ENCODE measurements at places on chromosomes 16 and 17.
A peak's percentile ranks its signal among the peaks of the same experiment; 100 is the strongest.

- peak; percentile 6 for DNase-seq
These were observed 18.6 kb upstream of the PITPNM3 start for GRCh38 chr17:6574687-6575595.

GRCh38 chr16:12356632-12357340, 380.3 kb downstream of the SNX29 start:
- no peak for DNase-seq

GRCh38 chr16:30882429-30883310, 11.2 kb downstream of the BCL7C start:
- no peak for DNase-seq

DNA sequence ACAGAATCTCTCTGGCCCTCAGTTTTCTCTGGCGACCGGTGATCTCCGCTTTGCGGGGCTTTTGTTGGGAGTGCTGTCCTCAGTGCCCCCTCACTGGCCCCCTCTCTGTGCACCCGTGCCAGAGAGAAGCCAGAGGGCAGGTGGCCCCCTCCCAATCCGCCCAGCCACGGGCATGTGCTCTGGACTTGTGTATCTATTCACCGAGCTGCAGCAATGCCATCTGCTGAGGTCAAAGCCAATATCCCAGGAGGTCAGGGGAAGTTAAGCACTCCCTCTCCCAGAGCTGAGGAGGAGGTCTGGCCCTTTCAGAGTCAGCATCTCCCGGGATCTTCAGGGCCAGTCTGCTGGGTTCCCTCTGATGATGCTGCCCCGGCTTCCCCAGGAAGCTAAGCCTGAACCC, 5.1 kb downstream of the CACNG5 start:
- no peak for DNase-seq

DNA sequence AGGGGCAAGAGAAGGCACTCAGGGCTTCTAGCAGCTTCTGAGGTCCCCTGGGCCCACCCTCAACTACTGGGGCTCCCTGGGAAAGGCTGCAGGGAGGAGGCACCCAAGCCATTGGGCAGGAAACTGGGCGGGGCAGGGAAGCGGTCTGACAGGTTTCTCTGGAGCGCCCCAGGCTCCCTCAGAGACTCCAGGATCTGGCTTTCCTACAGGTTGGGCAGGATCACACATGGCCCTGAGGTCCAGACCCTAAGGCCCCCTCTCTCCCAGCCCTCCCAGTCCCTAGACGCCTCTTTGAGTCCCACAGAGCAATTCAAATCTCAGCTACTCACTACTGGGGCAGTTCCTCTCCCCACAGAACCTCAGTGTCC, 14.3 kb downstream of the JUP start:
- DNase-seq: no peak

DNA sequence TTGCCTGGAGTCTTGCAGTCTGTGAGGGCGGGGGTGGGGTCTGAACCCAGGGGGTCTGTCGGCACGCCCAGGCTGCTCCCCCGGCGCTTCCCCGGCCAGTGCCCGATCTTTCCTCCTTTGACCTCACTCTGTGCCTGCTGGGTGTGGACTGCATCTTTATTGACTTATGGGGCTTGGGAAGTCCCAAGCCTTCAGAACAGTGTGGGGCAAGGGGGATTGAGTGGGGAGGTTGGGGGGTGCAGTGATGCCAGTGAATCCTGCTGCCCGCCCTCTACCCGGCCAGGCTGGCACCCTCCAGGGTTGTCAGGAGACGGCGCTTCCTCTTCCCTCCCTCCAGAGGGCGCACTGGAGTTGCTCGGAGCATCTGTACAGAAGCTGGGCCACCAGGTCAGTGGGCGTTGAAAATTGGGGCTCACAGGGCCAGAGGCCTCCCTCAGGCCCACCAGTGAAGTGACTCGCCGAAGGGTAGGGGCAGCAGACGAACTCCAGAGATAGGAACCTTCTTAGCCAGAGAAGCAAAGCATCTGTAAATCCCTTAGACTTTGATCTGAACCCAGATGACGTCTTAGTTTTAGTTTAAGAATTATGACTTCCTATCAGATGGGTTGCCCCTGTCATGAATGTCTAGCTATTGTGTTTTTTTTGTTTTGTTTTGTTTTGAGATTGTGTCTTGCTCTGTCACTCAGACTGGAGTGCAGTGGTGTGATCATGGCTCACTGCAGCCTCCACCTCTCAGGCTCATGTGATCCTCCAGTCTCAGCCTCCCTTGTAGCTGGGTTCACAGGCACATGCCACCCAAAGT, 184.8 kb upstream of the CIBAR2 start:
- DNase-seq: peak; percentile 31

DNA sequence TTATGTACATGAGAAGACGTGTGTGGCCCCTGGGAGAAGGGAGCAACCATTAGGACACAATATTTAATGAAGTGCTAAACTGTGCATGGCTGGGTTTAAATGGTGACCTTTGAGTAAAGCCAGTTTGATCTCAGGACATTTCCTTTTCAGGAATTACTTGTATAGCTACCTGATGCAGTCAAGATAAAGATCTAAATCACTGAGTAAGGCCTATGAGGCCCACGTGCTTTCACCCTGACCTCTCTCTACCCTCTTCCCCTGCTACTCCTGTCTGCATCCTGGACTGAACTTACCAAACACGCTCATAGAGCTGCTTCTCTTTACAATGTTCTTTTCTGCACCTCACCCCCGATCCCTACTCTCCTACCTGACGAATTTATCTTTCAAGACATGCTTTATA, 98.9 kb downstream of the GRIN2A start:
- DNase-seq: no peak

GRCh38 chr16:73189136-73189535, 141.2 kb upstream of the ZFHX3 start:
- DNase-seq: no peak

- DNase-seq: no peak
These were observed 7.1 kb downstream of the DRC3 start for GRCh38 chr17:17979778-17980177.

GRCh38 chr17:68906638-68907037, 48.6 kb downstream of the ABCA8 start:
- DNase-seq: no peak

- no peak for DNase-seq
These were observed 28.3 kb downstream of the VPS35L start for GRCh38 chr16:19583665-19584300.

GRCh38 chr17:66343531-66344078, 41.2 kb downstream of the PRKCA start:
- DNase-seq: no peak

DNA sequence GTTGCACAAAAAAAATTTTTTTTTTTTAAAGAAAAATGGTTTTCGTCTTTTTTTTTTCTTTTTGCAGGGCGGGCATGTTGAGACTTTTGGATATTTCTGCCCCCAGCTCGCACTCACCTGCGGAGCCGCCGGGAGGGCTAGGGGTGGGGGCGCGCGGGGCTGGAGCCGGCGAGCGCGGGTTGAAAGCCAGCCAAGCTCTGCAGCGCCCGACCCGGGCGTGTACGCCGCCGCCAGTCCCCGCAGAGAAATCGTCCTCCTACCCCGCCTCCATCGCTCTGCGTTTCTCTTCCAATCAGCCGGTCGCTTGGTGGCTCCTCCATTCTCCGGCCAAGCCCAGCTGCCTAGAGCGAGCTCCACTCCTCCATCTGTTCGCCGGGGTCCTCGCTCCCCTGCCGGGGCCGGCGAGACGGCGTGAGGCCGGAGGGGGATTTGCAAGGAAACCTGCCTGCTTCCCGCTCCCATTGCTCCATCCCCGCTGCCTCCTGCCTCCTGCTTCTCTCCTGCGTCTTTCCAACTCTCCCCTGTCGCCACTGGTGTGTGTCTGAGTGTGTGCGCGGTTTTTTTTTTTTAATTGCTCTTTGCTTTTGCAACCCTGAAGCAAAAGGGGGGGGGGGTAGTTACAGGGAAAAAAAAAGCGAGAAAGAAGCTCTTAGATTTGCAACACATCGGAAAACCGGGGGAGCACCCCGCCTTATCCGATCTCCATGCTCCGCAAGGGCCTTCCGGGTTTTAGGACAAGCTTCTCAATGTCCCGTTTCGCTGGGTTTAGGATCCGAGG, 1.8 kb upstream of the UBTF start:
- no peak for DNase-seq

DNA sequence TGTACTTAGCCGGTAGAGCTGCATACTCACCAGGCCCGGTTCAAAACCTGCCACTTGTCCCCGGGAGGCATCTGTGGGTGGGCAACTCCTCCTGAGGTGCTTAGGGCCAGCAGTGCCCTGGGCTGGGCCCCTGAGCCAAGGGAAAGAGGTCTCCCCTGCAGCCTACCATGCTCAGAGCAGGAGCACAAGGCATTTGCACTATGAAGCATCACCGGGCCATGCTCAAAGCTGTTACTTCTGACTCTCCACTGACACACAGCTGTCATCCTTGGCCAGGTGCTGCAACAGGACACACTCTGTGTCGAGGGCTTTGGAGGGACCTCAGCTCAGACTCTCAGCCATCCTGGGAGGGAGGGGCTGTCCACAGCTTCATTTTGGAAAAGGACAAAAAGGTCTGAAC, 37.2 kb downstream of the SLC38A8 start:
- DNase-seq: no peak

GRCh38 chr17:74099442-74100340, 103.8 kb upstream of the RPL38 start:
- DNase-seq: no peak
